Sigmoid colon (tissue), 7 donors: ENCODE measurements at places on chromosomes 6 and 20. TPM values are rescaled to one million over a fixed set of nuclear protein-coding genes. Genes with fewer than 3 reads are reported as not detected.

The PDE7B gene
- 10.3 TPM for total RNA-seq

The CLVS2 gene
- total RNA-seq = 7.5 TPM

The HLA-DPA1 gene
- 51.0 TPM for total RNA-seq

The TTLL9 gene
- total RNA-seq = not detected

The ULBP2 gene
- not detected for total RNA-seq

The OLIG3 gene
- total RNA-seq = not detected

The BPI gene
- not detected for total RNA-seq

The STAU1 gene
- 110 TPM for total RNA-seq

DNA sequence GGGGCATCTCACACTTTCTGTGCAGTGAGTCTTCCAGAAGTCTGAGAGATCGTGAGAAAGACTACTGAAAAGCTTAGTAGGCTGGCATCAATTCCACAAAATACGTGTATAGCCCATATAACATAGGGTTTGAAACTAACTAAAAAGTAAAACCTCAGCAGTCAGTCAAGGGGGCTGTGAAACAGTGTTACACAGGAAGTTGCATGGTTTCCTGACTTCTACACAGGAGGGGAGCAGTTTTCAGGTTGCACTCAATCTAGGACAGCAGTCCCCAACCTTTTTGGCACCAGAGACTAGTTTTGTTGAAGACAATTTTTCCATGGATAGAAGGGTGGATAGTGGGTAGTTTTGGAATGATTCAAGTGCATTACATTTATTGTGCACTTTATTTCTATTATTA is 4.7 kb upstream of the LY86 start:
- no peak for DNase-seq

GRCh38 chr6:56849896-56850295 is 105.0 kb upstream of the BEND6 start:
- DNase-seq = no peak

DNA sequence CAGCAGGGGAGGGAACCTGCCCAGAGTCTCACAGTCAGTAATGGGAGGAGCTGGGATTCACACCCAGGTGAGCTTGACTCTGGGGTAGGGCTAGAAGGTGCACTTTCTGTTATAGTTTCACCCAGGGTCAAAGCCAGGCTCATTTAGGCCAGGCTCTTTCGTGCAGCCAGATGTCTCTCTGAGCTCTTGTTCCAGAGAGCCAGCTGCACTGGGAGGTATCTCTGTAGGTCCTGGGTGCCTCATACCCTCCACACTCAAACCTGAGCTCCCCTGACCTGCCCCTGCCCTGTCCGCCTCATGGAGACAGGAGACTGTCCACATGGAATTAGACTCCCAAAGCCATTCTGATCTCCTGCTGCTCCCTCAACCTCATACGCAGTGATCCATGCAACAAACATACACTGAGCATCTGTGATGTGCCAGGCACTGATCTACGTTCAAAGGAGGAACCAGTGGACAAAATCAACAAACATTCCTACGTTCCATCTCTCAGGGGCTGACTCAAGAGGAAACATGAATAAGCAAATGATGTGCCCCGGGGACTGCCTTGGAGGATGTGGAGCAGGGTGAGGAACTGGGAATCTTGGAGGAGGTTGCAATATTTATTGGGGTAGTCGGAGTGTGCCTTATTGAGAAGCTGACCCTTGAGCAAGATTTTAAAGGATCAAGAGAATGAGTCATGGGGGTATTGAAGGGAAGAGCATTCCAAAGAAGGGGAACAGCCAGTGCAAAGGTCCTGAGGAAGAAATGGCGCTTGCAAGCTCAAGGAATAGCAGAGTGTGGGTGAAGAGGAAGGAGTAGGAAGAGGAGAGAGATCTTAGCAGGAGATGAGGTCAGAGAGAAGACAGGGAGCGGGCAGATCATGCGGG is 71.3 kb upstream of the TOX2 start:
- DNase-seq = peak; percentile 13

DNA sequence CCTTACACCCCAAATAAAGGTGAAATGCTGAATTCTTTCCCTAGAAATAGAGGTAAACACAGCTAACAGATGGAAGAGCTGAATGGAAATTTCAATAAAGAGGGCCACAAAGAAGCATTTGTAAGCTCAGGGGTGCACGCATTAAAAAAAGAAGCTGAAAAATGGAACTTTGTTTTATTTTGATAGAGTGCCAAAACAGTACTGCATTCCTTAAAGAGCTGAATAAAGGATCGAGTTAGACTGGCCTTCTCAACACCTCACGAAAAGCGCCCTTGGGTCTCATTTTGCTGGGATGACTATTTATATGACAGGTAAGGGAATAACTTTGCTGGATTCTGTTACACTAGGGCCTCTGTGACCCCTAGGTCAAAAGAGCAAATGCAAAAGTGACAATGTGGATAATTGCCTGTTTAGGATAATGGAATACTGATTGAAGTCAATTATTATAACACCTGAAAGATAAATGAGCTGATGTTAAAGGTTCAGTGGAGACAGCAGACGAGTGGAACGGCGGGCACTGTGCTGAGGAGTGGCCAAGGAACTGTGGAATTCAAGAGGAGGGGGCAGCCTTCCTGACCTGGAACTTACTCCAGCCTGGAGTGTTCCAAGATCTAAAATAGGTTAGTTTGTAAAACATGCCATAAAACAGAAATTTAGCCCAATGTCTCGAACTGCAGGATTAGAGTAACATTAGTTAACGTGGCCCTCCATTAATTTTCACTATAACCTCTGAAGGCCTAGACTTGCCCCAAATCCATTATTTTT is 168.4 kb downstream of the FOXC1 start:
- no peak for DNase-seq

DNA sequence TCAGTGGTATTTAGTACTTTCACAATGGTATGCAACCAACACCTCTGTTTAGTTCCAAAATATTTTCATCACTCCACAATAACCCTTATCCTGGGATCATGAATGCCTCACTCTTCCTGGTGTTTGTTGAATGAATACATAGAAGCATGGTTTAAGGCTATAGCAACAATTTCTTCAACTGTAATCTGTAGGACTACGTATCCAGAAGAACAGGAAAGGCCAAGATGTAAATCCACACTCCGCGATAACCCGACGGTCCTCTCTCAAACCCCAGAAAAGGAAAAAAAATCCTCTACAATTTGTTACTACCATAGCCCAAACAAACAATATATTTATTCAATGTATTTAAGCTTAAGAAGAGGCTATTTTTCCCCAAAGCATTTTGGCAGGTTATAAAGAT is 141.4 kb upstream of the SALL4 start:
- no peak for DNase-seq

DNA sequence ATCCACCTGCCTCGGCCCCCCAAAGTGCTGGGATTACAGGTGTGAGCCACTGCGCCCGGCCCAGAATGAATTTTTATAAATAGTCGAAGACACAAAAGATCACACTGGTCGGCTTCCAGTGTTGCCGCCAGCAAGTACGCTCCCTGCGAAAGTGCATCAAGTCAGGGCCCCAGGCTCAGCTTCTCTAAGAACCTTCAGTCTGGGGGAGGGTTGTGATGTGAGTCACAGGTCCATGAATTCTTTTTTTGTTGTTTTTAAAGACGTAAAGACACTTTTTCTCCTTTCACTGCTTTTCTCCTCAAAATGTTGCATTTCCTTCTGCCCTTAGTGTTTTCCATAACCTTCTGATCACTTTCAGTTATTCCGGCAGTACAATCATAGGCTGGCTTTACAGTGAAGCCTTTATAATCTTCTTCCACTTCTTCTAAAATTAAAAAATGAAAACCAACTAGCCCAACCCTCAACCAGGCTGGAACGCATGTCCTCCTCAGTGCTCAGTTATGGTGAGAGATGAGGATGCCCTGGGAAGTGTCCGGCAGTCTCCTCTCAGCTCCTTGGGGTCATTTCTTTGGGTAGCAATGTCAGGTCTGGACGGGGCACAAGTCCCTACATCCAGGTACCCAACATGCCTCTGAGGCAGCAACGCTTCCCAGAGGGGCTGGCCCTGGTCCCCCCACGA is 66.6 kb downstream of the CSE1L start:
- DNase-seq = no peak

DNA sequence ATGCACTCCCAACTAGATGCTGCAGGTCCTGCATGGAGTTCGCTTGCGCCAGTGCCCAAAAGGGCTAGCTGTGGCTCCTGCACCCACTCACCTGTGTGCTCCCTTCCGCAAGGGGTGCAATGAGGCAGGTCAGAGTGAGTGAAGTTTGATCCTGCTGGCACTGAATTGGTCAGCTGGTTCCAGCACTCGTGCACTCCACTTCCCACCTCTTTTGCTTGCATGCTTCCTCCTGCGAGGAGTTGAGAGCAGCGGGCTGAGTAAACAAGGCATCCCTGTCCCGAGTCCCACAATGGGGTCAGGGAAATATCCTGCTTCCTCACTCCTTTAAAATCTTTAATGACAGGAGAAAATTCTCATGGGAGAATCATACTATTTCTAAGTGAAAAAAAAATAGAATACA is 86.2 kb downstream of the LCA5 start:
- no peak for DNase-seq

GRCh38 chr6:11323666-11324452 is 91.4 kb upstream of the NEDD9 start:
- DNase-seq = no peak

DNA sequence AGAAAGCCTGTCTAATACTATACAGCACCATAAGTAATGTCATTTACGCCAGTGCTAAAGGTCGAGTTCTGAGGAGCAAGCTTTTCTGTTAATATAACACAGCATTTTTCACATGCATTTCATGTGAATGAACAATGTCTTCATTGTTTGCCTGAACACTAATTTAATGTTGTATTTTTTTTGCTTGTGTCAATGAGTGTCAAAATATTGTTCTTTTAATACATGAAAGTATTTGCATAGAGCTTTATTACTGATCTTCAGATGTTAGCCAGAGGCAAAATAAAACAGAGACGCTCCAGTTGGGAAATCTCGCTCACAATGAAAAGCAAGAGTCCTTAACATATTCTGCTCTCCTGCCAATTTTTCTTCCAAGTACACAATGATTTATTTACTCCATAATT is 151.8 kb downstream of the FOXC1 start:
- no peak for DNase-seq

GRCh38 chr6:138291849-138292181 is 73.5 kb upstream of the PBOV1 start:
- no peak for DNase-seq

GRCh38 chr6:131443514-131443913 is 129.5 kb upstream of the ARG1 start:
- no peak for DNase-seq

GRCh38 chr6:34468378-34468892 is 2.6 kb downstream of the PACSIN1 start:
- DNase-seq = no peak

DNA sequence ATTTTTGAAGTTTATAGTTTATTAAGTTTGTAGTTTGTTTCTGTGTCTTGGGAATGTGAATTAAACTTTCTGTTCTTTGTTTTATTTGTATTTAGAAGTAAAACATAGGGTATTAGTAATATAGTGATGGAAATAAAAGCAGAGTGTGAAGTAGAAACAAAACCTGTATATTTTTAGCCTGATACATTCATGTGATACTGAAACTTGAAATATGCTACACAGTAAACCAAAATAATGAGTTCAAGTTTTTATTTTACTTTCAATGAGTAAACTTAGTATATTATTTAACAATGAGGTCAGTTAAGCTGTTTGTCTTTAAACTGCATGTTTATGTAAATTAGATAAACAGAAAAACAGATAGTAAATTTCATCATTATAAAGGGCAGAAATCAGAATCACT is 1592.6 kb downstream of the GRIK2 start:
- no peak for DNase-seq

DNA sequence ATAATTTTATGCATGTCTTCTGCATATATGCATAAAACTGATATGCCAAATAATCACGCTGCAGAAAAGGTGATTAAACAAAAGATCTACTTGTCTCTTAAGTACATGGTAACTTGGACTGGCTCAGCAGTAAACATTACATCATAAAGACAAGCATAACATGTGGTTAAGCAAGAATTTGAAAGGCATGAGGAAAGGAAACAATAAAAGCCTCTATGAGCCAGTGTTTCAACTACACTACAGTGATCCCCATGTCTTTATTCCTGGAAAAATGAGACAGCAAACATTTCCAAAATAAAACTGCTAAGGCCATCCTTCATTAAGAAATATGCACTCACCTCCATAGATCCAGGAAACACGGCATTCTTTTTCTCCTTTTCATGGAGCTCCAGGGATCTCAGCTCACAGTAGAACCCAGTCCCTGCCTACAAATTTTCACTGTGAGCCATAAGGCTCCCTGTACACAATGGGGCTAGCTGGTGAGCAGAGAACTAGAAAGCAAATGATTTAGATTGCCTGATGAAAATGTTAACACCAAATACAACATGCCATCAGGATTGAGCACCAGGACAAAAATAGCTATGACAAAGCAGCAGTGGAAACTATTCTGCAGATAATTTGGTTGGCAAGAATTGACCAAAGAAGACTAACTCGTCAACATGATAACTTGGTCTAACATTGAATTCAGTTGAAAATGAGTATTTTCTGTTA is 156.1 kb downstream of the COL21A1 start:
- DNase-seq = no peak

GRCh38 chr6:144087789-144088426 is 7.5 kb downstream of the SF3B5 start:
- no peak for DNase-seq

GRCh38 chr6:27601668-27602254 is 128.9 kb upstream of the ZNF184 start:
- no peak for DNase-seq

- DNase-seq = peak; percentile 80
These were observed 77.1 kb downstream of the SGK1 start for GRCh38 chr6:134240665-134241431.

DNA sequence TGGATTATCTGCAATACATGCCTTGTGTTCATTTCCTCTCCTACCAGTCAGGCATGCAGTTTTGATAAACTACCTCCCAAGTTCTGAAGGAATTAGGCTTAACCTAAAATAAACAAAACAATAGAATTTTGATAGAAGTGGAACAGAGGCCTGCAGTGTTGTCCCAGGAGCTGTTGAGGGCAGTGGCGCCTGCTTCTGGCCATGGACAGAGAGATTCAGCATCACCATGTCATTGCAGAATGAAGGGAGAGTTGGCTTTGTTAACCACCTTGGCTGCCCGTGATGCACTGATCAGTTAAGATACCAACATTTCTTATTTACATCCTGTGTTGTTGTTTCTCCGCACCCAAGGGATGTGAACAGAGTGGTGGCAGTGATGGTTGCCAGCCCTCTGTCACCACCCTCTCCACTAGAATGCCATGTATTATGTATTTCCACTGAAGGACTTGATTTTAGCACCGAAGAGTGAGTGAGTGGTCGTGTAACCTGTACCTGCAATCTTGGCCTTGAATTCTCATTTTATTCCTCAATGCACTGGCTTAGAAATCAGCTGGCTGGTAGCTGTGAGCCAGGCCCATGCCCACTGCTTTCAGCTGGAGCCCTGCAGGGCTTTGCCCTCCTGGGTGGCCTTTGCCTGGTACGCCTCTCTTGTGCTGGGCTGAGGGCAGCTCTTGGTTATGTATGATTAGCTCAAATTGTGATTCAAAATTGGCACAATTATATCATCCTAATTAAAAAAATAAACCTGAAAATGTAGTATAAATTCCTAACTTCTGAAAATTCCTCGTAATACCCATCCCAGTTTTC is 56.5 kb downstream of the SHLD1 start:
- no peak for DNase-seq

- no peak for DNase-seq
These were observed 17.6 kb downstream of the ZHX3 start for GRCh38 chr20:41299899-41300298.

- no peak for DNase-seq
These were observed 90.6 kb downstream of the DNAH8 start for GRCh38 chr6:38805692-38806091.

- DNase-seq = no peak
These were observed 35.1 kb upstream of the TSPYL1 start for GRCh38 chr6:116314878-116315277.
